ENCODE measurements at places on chromosomes 6 and 20. TPM values are rescaled to one million over a fixed set of nuclear protein-coding genes. Genes with fewer than 3 reads are reported as not detected.

GRCh38 chr6:46293641-46294316, 123.0 kb upstream of the ENPP5 start:
- no peak for DNase-seq

Gene TDRD6
- 0.05 TPM for total RNA-seq

Gene RAET1L
- total RNA-seq, result not detected

Gene TINAG
- not detected for total RNA-seq

DNA sequence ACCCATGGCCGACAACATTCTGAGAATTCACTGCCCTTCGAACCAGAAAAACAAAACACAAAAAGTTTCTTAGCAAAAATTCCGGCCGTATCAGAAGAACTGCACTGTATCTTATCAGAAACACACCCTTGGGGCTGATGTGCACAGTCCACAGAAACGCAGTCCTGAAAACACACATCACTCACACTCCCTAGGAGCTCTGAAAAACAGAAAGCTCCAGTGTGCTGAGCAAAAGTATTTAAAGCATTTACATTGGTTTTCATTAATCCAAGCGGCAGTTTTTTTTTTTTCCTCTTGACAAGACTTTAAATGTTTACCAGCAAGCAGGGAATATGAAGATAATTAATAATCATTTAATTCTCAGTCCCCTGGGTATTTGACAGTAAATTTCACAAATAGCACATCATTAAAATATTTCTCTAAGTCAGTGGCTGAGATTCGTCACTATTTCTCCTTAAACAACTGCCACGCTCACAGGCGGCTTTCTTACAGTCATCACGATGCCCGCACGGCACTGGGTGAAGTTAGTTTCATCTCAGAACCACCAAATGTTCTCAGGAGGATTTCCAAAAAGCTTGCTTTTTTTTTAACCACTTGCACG, 13.3 kb downstream of the NFATC2 start:
- no peak for DNase-seq

GRCh38 chr6:64988148-64988547, 718.9 kb downstream of the EYS start:
- no peak for DNase-seq

All from osteocyte (in vitro differentiated cells).